ENCODE measurements at places on chromosomes 3 and 15.
A peak's percentile ranks its signal among the peaks of the same experiment; 100 is the strongest.

GRCh38 chr15:70463453-70463834, 299.9 kb downstream of the UACA start:
- no peak for DNase-seq

GRCh38 chr15:44584162-44584749, 47.3 kb downstream of the EIF3J start:
- no peak for DNase-seq

DNA sequence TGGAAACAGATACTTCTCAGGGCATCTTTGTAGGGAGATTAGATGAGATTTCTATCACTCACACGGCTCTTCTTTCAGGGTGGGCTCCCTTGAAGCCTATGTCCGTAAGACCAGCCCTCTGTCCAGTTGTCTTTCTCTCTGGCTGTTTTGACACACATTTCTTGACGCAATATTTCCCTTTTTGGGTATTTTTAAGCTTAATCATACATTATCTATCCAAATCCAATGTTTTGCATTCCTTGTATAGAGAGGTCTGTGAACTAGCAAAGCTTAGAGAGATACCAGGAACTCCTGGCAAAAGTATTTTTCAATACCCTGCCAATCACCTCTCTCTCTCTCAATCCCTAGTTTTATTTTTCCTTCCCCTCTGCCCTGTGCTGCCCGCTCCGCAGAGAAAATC, 79.3 kb downstream of the EOMES start:
- DNase-seq, result no peak

DNA sequence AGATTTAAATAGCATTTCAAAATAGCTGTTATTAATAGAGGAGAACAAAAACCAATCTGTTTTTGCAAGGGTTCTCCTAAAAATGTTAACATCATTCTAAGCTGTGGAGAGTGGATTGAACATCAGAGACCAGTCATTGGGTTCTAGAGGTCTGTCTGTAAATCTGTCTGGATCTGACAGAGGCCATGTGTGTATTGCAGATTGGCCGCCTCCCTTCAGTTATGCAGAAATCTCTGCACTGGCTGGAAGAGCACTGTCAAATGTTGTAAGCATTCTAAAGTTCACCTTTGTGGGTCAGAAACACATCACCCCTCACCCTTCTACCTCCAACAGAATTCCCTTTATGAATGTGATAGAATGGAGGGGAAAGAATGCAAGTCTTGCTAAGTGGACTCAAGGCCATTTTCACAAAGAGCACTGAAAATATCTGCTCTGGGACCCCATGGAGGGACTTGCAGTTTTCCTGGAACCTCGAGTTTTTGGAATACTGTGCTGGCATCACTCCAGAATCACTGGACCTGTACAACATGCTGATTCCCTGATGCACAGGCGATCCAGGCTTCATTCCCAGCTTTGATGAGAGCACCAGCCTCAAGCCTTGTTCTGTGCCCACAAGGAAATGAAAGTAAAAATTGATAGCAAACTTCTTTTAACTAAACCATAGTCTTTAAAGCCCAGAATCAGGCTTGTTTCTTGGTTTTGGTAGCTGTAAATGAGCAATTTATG, 8.4 kb downstream of the FAM81A start:
- DNase-seq, result no peak

- no peak for DNase-seq
Measured at GRCh38 chr3:33855884-33856546, 57.6 kb downstream of the PDCD6IP start.

- no peak for DNase-seq
Measured at GRCh38 chr3:188807006-188807405, 364.8 kb upstream of the TPRG1 start.

GRCh38 chr3:120427201-120427600, 23.6 kb downstream of the FSTL1 start:
- no peak for DNase-seq

GRCh38 chr15:77860071-77860691, 217.3 kb downstream of the TBC1D2B start:
- no peak for DNase-seq

DNA sequence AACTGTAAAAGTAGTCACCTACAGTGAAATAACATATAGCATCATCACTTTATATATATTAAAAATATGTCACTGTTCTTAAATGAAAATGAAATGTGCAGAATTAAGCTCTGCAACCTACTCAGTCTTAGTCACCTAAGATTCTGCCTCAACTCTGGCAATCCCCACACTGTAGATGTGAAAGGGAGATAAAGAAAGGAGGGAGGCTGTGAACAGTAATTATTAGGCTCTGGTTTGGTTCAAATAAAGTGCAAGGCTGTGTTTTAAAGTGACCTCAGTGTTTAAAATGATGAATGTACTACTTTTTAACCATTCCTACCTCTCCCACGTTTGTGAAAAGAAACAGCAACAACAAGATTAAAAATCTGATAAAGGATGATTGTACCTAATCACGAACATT, 72.2 kb downstream of the ATP8B4 start:
- DNase-seq, result peak; percentile 29

- DNase-seq, result peak; percentile 10
Measured at GRCh38 chr3:154022606-154023005, 98.6 kb upstream of the ARHGEF26 start.

DNA sequence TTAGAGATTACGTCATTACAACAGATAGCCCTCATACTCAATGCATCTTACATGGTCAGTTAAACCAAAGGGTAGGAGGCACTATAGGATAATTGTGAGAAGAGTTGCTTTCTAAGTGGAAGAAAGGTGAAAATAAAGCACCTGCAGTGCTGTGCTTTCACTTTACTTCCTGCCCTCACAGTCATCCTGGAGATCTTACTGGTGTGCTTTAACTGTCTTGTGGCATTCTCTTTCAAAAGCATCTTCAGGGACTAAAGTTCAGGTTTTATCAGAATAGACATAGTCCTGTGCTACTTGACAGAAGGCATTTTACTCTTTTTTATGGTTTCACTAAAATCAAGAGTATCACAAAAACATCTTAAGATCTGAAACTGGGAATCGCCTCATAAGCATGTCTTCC, 286.6 kb downstream of the ZBTB20 start:
- no peak for DNase-seq

- DNase-seq, result peak; percentile 3
Measured at GRCh38 chr15:85730001-85730820, 64.5 kb downstream of the KLHL25 start.

DNA sequence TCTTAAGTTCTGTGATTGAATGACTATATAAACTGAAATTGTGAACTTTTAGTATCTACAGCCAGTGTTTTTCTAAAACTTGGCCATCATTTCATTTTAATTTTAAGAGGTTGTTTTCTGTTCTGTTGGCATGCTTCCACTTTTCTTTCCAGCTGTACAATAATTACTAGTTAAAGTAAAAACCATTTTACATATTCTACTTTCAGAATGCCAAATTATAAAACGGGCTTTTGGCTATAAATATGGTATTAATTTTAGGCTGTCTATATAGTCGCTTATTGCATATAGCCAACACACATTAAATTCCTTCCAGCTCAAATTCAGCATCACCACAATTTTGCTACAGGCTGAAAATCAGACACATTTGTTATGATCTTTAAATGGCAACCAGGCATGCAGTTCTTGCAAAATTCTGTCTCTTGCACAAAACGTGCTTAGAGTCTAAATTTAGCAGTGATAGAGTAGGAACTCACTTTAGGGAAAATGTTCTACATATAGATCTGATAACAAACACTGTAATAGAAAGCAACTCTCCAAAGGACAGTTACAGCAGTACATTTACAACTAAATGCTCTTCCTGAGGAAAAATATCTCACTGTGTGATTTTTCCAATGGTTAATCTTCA, 81.1 kb downstream of the BTD start:
- no peak for DNase-seq

- DNase-seq, result no peak
Measured at GRCh38 chr15:99283717-99284116, 32.4 kb downstream of the LRRC28 start.

DNA sequence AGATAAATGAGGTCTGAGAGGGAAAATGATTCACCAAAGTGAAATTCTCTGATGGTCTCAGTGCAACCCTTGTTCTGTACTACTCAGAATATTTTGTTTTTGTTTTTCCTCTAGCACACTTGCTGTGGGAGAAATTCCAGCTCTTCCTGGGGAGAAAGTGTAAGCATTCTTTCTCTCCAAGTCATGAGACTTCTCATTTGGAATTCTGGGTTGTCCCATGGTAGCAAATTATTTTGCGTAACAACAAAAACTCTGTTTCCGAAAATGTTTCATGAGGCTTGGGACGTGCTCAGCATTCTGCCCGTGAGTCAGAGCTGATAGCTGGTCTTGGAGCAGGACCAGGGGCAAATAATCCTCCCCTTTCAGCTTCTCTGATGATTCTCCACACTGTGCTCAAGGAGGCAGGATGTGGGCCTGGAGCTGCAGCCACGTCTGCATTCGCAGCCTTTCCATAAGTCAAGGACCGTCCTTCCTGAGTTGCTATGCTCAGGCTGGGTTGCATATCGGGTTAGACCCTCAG, 70.3 kb downstream of the SENP2 start:
- peak; percentile 33 for DNase-seq

GRCh38 chr3:77913524-77914174, 873.8 kb downstream of the ROBO2 start:
- no peak for DNase-seq

GRCh38 chr3:14312375-14312774, 90.0 kb upstream of the SLC6A6 start:
- no peak for DNase-seq

GRCh38 chr15:101652786-101653430, 727 bp upstream of the TM2D3 start:
- DNase-seq, result no peak

- no peak for DNase-seq
Measured at GRCh38 chr3:20040548-20041196, 426 bp downstream of the KAT2B start.

GRCh38 chr3:122966045-122966444, 61.5 kb downstream of the SEMA5B start:
- DNase-seq, result no peak

DNA sequence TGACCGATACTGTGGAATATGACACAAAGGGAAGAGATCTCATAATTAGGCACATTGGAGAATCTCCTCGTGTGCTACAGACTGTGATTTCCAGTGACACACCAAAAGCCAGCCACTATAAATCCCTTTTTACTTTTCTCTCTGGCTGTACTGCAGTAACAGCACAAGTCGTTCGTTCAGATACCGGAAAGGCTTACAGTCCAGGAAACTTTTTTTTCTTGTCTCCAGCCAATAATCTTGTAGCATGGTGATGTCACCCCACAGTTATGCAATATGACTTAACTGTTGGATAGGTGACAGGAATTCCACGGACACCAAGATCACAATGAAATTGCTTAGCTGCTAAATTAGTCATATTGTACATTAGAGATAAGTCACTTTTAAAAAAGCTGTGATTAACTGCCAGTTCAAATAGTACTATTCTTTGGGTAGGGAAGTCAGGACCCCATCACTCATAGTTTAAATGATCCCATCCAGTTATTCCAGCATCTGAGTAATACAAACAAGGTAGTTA, 36.3 kb upstream of the TSC22D2 start:
- DNase-seq, result peak; percentile 98

- no peak for DNase-seq
Measured at GRCh38 chr15:65916664-65917406, 47.5 kb downstream of the RAB11A start.

DNA sequence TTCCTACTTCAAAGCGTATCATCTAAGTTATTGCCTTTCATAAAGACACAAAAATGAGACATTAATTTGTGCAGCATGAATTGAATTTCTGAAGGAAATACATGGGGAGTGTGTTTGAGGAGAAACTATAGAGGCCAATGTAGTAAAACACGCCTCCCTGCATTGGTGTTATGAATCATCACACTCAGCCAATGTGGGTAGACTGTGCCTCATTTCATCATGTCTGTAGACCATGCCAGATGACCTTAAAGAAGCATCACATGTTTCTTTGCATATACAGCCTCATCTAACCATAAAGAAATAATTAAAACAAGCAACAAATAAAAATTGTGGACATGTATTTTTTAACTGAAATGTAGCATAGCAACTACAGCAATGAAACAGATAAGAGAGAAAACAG, 486.0 kb upstream of the ADAMTS9 start:
- no peak for DNase-seq

DNA sequence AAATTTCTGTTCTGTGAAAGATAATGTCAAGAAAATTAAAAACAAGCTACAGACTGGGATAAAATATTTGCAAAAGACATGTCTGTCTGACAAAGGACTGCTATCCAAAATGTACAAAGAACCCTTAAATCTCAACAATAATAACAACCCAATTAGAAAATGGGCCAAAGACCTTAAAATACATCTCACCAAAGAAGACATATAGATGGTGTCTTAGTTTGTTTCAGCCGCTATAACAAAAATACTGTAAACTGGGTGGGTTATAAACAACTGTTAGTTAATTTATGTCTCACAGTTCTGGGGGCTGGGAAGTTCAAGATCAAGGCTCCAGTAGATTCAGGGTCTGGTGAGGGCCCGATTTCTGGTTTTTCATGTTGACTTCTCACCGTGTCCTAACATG, 106.2 kb upstream of the AGTR1 start:
- no peak for DNase-seq

DNA sequence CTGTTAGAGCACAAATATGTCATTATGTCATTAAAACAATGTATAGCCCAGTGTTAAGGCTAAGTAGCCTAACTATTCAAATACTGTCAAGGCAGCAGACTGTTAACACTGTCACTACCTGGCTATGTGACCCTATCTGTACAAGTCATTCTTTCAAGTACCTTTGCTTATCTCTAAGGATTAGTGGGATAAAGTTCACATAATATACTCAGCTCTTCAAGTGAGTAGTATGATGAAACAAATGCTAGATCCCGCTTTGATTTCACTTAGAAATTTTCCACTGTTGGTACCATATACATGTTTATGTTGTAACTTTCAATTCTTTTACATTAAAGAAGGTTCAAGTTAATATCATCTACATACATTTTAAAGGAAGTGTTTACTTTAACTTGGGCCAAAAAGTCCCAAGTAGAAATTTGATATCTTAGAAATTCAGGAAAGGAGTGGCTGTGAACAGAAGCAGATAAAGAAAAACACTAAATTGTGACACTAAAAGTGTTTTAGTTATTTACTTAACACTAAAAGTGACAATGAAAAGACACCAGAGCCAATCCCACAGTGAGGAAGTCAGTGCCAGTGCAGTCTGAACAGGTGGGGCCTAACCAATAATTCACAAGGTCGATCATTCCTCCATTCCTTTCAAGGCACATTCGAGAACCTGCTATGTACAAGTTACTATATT, 4.8 kb upstream of the RFX7 start:
- no peak for DNase-seq

DNA sequence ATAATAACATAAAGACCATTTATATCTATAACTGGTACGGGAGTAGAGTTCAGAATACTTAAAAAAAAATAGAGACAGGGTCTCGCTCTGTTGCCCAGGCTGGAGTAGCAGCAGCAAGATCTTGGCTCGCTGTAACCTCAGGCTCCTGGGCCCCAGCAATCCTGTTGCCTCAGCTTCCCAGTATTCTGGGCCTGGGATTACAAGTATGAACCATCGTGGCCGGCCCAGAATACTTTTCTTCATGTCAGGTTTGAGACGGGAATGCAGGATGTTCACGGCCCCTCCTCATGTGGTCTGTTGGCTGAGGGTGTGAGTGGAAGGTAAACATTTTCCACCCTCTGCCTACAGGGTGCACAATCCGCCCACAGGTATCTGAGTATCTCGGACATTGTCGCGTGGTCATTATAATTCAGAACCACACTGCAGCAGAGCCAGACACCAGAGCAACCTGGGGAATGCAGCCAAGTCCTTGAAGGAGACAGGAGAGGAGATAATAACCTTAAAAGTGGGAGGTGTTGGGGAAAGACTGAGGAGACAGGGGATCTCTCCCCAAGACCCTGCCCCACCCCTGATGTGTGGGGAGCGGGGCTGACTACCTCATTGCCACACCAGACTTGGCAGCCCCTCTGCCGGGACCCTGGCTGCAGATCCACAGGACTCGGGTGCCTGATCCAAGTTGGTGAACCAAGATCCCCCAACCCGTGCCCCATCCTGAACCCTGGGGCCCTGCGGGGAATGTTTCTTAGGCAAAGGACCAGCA, 106.8 kb downstream of the ADCY5 start:
- no peak for DNase-seq

All from epithelial cell of prostate (primary cell).